Neural progenitor cell (in vitro differentiated cells): ENCODE measurements at places on chromosomes 5 and 9.

DNA sequence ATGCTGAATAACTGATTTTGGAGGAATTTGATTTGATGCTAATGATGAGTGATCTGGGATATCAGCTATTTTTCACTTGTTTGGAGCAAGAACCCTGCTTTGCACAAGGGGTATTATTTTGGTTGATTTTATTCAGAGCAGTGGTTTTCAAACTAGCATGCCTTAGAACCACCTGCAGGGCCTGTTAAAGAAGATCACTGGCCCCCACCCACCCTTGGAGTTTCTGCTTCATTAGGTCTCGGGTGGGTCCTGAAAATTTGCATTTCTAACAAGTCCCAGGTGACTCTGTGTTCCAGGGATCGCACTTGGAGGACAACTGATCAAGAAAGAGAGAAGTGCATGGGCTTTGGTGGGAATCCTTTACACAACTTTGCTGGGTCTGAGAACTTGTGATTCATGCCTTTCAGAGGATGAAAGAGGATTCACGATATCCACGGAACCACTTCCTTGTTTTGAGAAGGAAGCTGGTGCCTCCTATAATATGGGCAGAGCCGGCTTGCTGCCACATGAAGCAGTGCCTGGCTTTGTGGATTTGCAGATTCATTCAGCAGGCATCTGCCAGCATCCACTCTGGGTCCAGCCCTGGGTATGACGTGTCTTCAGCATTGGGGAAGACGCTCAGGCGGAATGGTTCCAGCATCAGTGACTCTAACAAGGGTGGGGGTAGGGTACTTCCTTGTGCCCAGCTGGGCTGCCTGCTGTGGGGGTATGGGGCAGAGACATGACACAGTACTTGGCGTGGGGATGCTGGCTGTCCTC is 106.6 kb upstream of the PITX1 start:
- DNase-seq: no peak

- no peak for DNase-seq
These were observed 1759.5 kb upstream of the C9orf72 start for GRCh38 chr9:29332789-29333188.

DNA sequence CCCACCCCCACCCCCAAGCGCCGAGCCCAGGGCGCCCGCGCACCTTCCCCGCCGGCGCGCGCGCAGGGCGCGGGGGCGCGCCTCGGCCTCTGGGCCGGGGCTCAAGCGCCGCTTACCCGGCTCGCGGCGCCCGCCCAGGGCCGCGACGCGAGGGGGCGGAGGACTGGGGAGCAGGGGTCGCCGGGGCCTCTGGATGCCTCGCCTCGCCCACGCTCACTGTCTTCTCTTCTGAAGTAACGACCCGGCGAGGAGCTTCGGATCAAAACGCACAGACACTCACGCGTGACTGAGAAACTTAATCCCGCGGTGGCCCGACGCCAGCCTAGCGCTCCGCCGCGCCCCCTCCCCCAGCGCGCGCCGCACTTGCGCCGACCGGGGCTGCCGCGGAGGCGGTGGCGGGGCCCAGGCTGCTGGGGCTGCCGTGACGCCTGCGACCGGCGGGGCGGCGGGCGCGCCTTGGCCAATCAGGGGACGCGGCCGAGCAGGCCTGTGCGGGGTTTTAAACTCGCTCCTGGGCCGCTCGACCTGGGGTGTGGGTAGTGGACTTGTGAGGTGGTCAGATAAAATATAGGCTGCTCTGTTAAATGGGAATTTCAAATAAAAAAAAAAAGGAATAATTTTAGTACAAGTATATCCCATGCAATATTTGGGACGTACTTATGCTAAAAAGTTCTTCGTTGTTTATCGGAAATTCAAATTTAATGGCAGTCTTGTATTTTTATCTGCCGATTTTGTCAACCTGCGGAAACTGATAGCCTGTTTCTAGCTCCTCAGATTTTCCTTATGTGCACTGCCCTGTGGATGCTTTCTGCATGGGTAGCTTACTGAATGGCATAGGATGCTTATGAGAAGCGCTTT is at the start of gene MPDZ:
MPDZ (minus strand) TSS at position 409 of the 858 bp plus-strand sequence. CDS start 29,377 bp downstream, outside the sequence.
- DNase-seq: peak; percentile 89

DNA sequence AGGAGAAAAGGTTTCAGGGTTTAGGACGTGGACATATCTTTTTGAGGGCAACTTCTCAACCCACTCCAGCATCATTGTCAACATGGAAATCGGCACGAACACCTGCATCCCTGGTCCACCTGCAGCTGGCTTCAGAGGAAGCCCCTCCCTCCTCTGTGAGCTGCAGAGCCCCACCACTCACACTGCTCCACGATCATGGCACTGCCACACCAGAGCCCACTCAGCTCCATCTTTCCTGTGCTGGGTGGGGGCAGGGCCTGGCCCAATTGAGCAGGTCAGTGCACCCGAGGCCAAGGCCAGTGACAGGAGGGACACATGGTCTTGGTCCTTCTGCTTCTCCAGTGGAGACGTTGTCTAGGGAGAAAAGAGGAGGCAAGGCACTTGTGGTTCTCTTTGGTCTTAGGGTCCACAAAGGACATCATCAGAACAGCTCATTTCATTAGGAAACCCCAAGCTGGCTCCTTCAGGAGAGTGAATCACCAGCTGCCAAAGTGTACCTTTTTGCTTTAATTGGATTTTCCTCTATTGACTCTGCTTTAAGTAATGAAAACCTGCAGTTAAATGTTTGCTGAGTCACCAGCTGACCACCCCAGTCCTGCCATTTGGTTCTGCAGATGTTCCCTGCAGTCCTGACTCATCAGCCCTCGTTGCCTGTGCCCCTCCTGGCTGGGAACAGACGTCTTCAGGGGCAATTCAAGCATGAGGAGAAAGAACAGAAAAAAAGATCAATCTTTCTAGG is 56.2 kb downstream of the UBE2QL1 start:
- DNase-seq: no peak

GRCh38 chr9:4301296-4301695 is 1.4 kb upstream of the GLIS3 start:
- no peak for DNase-seq
